ENCODE measurements at places on chromosomes 1 and 21.

GRCh38 chr1:159832309-159832708 lies 5.6 kb downstream of the SLAMF8 start:
- no peak for DNase-seq

DNA sequence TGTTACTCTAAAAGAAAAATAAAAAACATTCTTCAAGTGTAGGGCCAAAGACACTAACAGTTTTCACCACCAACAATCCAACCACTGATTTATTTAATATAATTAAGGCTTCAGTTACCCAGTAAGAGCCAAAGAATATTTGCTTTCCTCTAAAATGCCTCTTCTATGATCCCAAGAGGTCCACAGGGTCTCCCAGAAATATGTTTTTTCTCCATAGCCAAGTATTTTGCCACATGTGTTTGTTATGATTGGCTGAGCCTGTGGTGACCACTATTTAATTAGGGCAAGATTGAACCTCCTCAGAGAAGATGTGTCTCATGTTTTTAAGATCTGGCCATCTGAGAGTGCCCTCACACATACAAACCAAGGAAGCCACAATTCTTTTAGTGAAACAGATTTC lies 135.9 kb downstream of the TPR start:
- DNase-seq = peak; percentile 62

DNA sequence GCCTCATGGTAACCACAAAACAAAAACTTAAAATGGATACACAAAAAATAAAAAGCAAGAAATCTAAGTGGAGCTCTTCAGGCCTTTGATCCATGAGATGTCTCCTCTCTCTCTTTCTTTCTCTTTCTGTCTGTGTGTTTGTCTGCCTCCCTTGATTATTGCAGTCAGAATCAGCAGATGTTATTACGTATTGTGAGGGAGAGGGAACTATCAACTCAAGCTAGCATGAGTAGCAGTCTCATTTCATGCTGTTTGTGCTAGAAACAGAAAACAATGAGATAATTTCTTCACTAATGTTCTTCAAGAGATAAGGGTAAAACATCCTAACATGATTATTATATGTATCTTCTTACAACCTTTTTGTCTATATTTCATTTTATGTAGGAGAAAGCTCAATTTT lies 103.7 kb upstream of the PDC start:
- no peak for DNase-seq

DNA sequence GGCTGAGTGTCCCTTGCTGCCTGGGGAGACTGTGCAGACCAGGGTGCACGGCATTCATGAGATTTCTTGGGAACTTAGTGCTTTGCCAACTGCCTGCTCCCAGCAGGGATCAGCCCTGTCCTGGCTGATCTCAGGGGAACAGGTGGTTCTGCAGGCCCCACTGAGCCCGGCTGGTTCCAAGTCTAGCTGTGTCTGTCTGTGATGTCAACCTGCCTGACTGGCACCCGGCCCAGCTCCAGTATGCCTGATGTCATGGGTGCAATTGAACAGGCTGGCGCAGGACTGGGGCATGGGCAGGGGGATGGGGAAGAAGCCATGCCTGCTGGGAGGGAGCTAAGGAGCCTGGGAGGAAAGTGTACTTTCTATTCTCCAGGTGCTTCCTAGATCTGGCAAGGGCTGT lies 227.1 kb downstream of the GRIK3 start:
- no peak for DNase-seq

- no peak for DNase-seq
Observed at GRCh38 chr1:201791051-201791778, 37.7 kb upstream of the IPO9 start.

DNA sequence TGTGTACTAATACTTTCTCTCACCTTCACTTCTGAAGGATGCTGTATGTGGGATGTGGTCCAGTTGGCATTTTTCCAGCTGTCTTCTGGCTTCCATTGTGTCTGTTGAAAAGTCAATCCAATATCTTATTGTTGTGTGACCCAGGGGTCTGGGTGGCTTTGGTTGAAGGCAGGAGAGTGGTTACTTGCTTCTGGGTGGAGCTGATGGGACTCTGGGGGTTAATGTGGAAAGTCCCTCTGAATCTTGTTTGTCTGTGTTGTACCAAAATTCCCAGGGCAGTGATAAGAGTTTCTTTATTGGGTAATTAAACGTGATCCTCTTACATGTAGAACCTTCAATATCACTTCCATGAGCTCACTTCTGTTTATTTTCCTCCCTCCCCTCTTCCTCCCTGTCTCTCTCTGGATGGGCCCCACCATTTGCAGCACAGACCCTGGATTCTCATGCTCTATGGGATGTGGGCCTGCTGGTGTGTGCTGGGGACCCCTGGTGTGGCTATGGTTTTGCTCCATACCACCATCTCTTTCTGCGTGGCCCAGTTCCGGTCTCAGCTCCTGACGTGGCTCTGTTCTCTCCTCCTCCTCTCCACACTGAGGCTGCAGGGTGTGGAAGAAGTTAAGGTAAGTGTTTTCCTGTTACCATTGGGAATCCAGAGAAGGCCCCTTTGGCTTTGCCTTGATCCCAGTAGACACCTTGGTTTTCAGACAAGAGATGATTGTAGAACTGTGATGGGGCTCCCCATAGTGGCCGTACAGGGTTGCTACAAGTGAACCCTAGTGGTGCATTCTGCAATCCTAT lies 71.5 kb downstream of the HHAT start:
- peak; percentile 34 for DNase-seq

DNA sequence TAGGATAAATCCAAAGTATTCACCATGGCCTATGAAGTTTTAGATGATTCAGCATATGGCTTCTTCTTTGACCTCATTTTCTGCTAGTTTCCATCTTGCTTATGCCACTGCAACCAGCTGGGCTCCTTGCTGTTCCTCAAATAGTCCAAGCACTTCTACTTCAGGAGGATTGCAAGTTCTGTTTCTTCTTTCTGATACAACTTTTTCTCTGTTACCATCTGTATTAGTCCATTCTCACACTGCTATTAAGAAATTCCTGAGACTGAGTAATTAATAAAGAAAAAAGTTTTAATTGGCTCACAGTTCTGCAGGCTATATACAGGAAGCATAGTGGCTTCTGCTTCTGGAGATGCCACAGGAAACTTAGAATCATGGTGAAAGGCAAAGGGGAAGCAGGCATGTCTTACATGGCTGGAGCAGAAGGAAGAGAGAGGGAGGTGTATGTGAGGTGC lies 20.3 kb downstream of the PTGS2 start:
- no peak for DNase-seq

GRCh38 chr1:77829851-77830250 lies 50.4 kb downstream of the MIGA1 start:
- no peak for DNase-seq

DNA sequence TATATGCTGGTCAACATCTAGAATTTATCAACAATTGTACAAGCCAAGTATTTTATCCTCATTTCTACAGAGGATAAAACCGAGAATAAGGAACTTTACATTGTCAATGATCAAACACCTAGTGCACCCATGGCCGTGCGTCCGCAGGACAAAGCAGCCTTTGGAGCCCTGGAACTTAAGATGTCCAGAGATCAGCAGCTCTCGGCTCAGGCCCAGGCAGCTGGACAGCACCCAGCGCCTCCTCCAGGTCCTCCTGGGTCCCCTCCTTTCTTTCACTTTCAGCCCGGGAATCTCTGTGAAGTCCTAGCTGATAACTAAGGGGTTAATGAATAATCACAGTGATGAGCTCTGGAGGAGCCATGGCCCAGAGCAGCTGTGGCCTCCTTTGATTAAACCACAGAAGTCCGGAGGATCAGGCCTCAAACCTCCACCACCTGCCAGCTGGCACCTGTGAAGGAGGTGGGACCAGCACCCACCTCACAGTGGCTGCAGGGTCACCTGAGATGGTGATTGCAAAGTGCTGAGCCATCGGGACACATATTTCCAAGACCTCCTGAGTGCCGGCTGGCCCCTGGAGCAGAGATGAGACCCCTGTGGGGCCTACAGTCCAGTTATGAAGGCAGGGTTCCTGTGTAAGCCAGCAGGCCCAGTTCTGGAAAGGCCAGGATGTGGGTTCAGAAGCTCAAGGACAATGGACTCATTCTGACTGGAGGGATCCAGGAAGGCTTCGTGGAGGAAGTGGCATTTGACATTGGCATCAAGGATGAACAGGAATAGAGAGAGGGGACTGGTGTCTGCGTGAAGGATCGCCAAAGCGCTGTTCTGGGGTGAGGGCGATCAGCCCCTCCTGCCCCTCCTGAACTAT lies 11.6 kb upstream of the SAMD11 start:
- no peak for DNase-seq

GRCh38 chr1:180966312-180966711 lies 53.6 kb downstream of the KIAA1614 start:
- no peak for DNase-seq

DNA sequence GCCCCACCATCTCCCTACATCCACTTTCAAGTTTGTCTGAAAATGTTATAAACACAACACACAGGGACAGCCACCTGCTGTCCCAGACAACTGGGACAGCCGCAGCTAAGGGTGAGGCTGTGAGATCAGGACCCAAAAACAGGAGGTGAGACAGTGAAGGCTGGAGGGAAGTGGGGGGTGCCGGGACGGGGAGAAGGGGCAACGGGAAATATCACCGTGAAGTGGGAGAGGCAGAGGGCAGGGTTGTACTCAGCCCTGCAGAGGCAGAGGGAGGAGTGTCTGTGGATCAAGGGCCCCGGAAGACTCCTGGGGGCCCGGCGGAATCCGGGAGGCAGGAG lies 114.4 kb downstream of the CASZ1 start:
- no peak for DNase-seq

GRCh38 chr1:209855006-209855405 lies 27.2 kb downstream of the UTP25 start:
- no peak for DNase-seq

GRCh38 chr1:203628201-203629015 lies 1.8 kb downstream of the ATP2B4 start:
- no peak for DNase-seq

DNA sequence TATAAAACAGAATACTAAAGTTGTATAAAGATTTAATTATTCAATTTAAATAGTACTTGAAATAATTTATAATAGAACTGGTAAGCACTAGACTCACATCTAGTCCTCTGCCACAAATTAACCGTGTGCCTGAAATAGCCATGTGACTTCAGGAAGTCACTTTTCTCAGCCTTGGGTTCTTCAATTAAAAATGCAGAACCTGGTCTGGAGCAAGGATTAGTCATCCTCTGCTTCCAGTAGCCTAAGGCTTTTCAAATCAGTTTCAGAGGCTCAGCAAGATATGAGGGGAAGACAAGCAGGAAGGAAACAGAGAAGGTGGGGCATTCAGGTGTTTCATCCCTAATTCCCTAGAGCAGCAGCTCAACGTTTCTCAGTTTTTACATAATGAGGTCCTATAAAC lies 23.0 kb downstream of the DPH5 start:
- no peak for DNase-seq

DNA sequence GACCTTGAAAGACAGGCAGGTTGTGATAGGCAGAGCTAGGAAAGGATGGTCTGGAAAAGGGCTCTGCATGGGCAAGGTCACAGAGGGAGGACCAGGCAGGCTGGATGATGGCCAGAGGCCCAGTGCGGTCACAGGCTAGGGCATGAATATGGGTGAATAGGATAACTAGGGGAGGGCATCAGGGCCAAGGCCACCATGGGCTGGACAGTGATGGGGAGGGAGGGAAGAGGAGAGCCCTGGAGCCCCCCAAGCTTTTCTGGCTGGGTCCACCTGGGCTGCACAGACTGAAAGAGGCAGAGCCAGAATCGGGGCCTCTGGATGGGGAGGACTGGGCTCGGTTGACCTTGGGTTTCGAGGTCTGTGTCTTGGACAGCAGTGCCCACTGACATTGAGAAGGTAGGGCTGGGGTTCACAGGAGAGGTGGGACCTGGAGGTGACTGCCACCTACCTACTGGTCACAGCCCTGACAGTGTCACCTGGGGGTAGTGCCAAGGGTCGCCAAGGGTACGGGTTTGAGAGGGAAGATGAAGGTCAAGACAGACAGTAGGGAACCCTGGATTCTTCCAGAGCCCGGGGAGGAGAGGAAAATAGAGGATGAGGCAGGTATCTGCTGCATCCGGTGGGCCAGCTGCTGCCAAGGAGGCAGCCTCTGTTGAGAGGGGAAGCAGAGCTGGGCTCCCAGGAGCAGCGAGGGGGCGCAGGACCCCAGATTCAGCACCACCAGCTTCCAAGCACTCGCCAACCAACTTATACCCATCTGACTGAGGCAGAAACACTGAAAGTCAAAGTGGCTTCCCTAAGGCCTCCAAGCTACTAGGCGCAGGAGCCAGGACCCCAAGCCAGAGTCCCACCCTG lies 6.1 kb upstream of the NPHP4 start:
- no peak for DNase-seq

GRCh38 chr1:161259765-161260164 lies 1.2 kb downstream of the PCP4L1 start:
- DNase-seq = no peak

DNA sequence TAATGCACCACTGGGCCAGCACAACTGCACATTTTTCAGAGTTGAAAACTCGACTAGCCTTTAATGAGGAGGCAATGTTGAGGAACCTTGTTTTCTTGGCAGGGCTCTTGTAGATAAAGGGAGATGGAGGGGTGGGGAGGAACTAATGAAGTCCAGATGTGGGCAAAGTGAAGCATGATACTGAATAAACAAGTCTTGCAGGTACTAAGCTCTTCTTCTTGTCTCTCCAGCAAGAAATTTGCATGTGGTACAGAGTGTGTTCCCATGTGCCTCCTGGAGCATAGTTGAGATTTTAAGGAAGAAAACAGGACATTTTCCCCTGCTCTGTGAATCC lies 47.0 kb downstream of the PLPP3 start:
- peak; percentile 42 for DNase-seq

DNA sequence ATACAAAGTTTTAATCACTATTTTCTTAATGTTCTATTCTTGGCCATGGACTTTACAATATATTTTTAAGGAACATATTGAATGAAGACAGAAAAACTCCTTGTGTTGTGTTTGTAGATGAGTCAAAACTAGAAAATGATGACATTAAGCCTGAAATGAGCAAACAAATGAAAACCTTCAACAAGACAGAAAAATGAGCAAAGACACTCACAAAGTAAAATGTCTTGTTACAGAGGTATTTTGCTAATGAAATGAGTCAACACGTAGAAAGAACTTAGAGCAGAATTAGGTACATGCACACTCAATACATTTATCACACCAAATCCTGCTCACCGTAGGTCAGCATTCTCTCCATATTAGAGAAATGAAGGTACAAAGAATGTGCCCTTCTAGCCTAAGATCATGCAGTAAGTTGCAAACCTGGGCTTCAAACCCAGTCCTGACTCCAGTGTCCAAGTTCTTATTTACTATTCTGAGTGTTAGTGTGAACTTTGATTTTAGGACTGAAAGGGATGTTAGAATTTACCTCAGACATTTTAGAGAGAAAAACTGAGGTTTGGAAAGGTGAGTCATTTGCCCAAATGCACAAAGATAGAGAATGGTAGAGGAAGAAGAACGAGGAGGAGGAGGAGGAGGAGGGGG lies 133.9 kb upstream of the SGIP1 start:
- DNase-seq = no peak
